Hematopoietic multipotent progenitor cell treated with erythropoietin and hydrocortisone succinate and interleukin-3 and kit ligand, for 17 days (in vitro differentiated cells): ENCODE measurements at places on chromosomes 3 and 15.
A peak's percentile ranks its signal among the peaks of the same experiment; 100 is the strongest.

GRCh38 chr15:71238926-71239325 lies 123.7 kb downstream of the THSD4 start:
- no peak for DNase-seq

DNA sequence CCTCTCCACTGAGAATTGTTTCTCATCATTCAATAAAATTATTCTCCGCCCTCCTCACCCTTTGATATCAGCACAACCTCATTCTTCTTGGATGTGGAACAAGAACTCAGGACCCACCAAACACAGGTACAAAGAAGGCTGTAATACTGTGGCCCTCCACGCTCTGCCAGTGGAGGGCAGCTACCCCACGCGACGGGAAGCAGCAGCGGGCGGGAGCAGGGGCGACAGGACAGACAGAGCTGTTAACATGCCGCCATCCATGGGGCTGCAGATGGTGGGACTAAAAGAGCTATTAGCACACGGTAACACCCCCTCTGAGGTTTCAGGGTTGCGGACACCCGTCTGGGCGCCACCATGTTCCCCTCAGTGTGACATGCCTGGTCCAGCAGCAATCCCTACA lies 37.5 kb downstream of the EMC4 start:
- DNase-seq = no peak

GRCh38 chr15:90560229-90560776 lies 30.6 kb downstream of the CRTC3 start:
- no peak for DNase-seq

- DNase-seq = peak; percentile 69
Observed at GRCh38 chr3:19885468-19885867, 48.5 kb downstream of the EFHB start.

GRCh38 chr3:9251055-9251786 lies 1.8 kb upstream of the SRGAP3 start:
- DNase-seq = no peak

- no peak for DNase-seq
Observed at GRCh38 chr3:152902141-152902669, 67.3 kb downstream of the P2RY1 start.

DNA sequence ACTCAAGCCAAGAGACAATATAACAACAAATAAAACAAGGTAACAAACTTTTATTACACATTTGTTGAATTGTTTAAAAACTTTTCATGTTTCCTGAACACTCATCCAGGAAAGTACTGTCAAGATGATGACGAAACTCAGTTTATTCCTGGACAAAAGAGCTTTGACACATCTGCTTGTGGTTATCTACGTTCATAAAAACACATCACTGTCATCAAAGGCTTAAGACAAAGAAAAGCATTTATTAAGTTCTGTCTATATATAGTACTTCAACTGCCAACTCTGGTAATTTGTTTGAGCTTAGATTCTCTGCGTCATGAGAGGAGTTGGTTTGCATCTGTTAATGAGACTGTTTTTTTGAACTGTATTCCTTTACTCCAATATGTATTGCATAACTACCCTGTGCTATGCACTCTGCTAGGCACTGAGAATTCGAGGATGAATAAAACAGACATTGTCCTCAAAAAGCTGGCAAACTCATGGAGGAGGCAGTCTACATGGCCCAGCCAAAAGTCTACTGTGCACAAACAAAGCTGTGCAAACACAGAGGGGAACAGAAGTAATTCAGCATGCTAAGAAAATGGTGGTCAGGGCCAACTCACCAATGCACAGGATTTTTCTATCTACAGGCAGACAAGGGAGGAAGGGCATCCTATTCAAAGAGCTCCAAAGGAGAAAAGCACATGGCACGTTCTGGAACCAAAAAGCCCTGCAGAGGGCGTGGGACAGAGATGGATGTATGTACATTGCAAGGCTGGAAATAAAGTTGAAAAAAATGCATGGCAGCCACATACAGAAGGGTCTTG lies 21.5 kb downstream of the PLD1 start:
- no peak for DNase-seq

DNA sequence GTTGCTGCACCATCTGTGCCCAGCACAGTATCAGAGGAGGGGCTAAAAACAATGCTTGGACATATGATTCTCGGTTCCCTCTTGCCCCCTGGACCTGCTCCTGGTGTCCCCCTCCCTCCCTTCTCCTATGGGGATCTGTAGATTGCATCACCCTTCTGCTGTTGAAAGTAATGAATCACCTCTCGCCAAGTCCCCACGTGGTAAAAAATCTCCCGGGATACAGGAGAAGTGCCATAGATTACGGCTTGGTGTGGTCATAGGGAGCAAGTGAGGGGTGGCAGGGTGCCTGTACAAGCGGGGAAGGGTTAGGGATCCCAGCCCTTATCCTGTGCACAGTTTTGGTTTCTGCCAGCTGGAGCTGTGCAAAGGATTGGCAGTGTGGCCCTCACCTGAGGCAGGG lies 37.7 kb downstream of the AMOTL2 start:
- no peak for DNase-seq

DNA sequence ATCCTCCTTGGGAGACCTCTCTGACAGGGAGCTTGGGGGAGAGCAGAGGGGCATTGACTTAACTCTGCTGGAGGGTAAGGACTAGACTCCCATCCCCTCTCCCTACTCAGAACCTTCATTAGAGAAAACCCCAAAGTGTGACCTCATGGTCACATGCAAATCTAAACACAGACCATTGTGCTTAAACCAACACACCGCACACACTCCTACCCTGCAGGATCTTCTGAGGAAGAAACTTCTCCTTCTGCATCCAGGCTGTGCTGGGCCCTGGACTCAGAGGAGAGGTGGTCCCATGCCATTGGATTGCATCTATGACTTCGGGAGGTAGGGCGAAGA lies 805 bp upstream of the PARP16 start:
- DNase-seq = peak; percentile 3

DNA sequence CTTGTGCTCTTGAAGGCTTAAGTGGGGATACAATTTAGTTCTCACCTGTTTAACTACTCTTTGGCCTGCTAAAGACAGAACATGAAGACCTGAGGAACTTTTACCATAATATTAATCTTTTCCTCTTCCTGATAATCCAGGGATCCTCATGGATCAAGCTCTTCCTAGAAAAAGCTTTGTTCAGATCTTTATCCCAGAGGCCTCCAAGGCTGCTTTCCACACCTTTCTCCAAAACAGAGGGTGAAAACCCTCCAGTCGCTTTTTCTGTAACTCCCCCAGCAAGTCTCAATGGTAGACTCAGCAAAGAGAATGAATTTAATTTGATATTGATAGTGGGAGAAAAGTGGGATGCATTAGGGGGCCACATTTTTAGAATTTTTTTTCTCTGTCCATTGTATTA lies 203.6 kb downstream of the CGGBP1 start:
- DNase-seq = no peak

DNA sequence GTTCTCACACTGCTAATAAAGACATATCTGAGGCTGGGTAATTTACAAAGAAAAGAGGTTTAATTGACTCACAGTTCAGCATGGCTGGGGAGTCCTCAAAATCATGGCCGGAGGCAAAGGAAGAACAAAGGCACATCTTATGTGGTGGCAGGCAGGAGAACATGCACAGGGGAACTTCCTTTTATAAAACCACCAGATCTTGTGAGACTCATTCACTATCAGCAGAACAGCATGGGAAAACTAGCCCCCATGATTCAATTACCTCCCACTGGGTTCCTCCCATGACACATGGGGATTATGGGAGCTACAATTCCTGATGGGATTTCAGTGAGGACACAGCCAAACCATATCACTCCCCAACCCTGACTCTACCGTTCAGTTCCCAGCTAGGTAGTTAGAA lies 59.7 kb upstream of the MINAR1 start:
- DNase-seq = no peak

GRCh38 chr3:1446531-1446930 lies 353.7 kb downstream of the CNTN6 start:
- DNase-seq = no peak

- DNase-seq = no peak
Observed at GRCh38 chr3:170982733-170983132, 43.8 kb downstream of the SLC2A2 start.

GRCh38 chr3:141789281-141789680 lies 26.1 kb downstream of the GRK7 start:
- peak; percentile 23 for DNase-seq

- no peak for DNase-seq
Observed at GRCh38 chr15:66128116-66128680, 125.4 kb downstream of the MEGF11 start.

DNA sequence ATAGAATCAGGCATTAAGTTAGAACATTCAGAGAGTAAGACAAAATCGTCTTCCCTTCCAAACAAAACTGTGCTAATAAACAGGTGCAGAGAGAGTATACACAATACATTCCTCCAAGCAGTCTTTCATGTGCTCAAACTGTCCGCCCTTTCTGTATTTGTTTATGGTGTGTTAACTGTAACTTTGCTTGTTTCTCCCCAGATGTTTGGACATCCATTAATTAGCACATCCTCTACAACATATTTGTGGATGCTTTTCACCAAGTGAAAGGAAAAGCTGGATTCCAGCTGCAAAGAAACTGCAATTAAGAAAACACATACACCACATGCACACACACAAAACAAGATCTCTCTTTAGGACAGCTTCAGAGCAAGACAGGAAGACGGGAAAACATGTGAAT lies 912.6 kb downstream of the NTRK3 start:
- DNase-seq = no peak

- DNase-seq = no peak
Observed at GRCh38 chr3:56915966-56916586, 114.3 kb upstream of the ARHGEF3 start.

DNA sequence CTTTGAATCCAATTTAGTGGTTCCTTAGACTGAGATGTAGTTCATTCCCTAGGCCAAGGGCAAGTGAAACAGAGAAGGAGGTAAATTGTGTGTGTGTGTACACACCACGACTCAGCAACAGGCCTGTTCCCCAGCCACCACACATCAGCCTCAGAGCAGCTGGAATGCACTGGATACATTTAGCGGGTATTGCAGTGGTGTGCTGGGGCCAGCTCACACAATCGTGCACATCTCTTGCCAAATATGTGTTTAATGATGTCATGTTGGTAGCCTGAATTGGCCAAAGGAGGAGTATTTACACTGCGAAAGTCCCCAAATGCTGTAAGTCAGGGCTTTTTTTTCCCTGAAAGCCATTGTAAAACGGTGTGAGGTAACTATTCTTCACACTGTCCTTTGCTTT lies 82.3 kb downstream of the RBPMS2 start:
- DNase-seq = no peak

DNA sequence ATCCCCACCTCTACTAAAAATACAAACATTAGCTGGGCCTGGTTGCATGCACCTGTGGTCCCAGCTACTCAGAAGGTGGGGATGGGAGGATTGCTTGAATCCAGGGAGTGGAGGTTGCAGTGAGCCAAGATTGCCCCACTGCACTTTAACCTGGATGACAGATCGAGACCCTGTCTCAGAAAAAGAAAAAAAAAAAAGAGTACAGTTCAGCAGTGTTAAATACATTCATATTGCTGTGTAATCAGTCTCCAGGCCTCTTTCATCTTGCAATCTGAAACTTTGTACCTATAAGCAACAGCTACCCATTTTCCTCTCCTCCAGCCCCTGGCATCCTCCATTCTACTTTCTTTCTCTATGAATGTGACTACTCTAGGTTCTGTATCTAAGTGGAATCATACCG lies 61.2 kb downstream of the LPP start:
- DNase-seq = no peak

- DNase-seq = no peak
Observed at GRCh38 chr15:88970232-88970631, 57.1 kb upstream of the MFGE8 start.

GRCh38 chr3:156151824-156152428 lies 31.5 kb downstream of the KCNAB1 start:
- no peak for DNase-seq

DNA sequence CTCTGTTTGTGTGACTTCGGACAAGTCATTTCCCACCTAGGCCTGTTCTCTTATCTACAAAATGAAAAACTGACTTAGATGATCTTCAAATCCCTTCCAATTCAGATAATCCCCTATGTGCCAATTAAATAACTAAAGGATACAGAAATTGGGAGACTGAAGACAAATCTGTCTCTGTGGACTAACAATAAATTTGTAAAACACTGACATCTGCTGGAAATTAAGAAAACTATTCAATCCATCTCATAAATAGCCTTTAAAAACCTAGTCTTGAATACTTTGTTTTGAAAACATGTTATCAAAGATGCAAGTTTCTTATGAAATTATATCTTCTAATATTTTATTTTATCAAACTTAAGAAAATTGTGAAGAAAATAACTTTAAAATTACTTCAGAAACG lies 38.3 kb downstream of the MTHFS start:
- no peak for DNase-seq

DNA sequence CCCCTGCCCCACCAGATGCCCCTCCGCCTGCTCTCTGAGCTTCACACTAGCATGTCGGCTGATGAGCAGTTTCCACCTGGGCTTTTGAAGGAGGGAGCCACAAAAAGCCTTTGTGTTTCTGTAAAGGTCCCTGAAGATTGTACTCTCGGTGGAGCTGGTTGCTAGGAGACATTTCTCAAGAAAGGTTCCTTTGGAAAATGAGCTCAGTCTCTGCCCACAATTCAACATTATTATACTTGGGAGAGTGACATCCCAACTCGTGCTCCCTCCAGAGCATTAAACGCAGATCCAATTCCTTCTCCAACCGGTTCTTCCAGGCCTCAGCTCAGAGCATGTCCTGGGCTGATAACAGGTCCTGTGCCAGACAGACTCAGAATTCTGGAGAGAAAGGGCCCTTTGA lies 26.8 kb upstream of the FAM107A start:
- no peak for DNase-seq

- no peak for DNase-seq
Observed at GRCh38 chr3:175007306-175007705, 148.2 kb downstream of the NAALADL2 start.

DNA sequence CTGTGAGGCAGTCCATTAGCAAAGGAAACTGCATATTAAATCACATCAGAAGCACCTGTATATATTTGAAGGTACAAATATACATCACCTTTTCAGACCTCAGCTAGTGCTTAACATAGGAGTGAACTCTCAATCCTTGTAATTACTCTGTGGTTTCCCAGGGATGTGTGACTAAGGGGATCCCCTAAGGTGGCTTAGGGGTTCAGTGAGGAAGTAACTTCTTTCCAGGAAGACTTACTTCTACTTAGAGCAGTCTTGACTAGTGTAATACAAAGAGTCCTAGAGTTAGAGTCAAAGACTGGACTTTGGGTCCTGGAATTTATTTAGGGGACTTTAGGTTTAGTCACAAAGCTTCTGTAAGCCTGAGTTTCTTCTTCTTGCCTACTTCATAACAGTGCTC lies 8.7 kb upstream of the SUMF1 start:
- no peak for DNase-seq

- DNase-seq = no peak
Observed at GRCh38 chr3:50246517-50246954, 10.5 kb downstream of the GNAI2 start.

DNA sequence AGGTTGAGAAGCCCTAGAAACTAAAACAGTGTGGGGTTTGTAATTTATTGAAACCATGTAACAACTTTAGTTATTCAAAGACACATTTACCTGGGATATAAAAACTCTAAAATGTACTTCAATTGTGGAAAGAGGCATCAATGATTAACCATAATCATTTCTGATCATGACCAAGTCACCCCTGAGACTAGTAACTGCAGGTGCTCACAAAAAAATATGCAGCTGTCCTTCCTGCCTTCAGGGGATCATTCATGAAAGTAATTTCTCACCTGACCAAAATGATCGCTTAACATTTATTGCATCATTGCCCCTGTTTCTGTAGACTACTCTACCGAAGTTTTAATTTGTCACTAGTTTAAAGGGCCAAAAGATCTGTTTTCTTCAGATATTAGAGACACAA lies 9.0 kb downstream of the ACP3 start:
- DNase-seq = no peak

GRCh38 chr3:145911016-145911415 lies 250.0 kb downstream of the PLOD2 start:
- no peak for DNase-seq

GRCh38 chr15:34373951-34374350 lies 7.0 kb upstream of the LPCAT4 start:
- DNase-seq = no peak
